HepG2 (cell line): ENCODE measurements at places on chromosomes 7 and 10. TPM values are rescaled to one million over a fixed set of nuclear protein-coding genes. Genes with fewer than 3 reads are reported as not detected.

DNA sequence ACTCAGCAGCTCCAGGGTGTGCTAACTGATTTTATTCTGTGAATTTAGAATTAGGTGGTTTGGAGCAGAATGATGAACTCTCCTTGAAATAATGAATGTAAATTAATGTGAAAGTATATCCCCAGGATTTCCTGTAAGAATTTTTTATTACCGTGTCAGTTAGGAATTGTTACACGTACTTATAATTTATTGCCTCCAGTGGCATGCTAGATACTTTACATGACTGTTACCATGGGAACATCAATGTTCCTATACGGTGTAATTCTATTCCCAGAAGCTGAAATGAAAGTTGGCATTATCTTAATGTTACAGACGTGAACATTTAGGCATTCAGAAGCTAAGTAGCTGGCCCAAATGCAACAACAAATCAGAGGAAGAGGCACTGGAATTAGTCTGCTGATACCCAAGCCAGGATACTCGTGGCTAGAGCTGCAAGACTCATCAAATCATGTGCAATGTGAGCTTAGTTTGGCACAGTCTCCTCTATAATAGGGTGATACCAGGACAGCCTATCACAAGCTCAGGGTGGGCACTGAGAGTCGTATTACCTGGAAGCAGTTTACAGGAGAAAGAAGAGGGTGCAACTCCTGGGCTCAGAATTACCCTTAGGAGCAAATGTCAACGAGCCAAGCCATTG is 30.0 kb upstream of the PRKAR2B start:
- no peak for DNase-seq
- no peak overlapping the region for H3K4me3 ChIP-seq
- H3K27ac ChIP-seq = no peak overlapping the region
- no peaks in the 10 kb centered on the region for H3K27me3 ChIP-seq
- no peaks in the 10 kb centered on the region for H3K36me3 ChIP-seq

DNA sequence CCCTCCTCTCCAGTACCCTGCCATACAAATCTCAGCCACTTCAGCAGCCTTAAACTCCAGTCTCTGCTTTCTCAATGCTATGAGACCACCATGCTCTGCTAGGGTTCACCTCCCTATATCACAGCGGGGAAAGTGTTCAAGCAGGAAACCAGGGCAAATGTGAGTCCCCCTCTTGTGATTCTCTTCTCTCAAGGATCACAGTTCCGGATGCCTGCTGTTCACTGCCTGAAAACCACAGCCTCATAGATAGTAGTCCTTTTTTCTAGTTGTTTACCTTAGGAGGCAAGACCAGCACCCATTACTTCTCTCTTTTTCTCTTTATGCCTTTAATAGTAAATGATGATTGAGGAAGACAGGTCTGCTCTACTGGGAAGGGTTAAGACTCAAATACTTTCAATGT is 100.8 kb downstream of the SGMS1 start:
- no peaks in the 10 kb centered on the region for H3K4me1 ChIP-seq
- H3K27me3 ChIP-seq = no peaks in the 10 kb centered on the region
- no peaks in the 10 kb centered on the region for H3K36me3 ChIP-seq
- no peak overlapping the region for H3K4me3 ChIP-seq
- H3K27ac ChIP-seq = no peak overlapping the region

DNA sequence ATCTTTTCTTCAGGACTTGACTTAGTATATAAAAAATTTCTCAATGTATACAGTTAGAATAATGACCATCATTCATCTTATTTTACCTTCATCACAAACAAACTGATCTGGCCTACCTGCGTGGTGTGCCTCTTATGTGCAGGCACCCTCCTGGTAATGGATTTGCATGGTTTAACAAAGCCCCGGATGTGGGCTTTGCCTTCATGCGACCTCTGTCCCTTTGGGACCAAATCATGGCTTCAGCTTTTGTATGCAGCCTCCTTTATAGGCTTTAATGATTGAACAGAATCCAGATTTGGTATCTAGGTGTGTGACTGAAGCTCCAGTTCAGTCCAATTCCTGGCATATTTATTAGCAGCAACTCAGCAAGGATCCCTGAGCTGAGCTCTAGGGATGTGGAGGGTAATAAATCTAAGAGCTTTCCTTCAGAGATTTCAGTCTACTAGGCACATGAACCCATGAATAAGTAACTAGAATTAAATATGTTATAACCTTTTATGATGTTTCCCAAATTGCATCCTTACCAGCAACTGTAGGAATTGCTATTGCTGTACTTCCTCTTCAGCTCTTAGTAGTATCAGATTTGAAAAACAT is 256.9 kb downstream of the ABCA13 start:
- no peak for DNase-seq
- no peaks in the 10 kb centered on the region for H3K27me3 ChIP-seq
- H3K4me1 ChIP-seq = no peaks in the 10 kb centered on the region
- H3K27ac ChIP-seq = no peak overlapping the region
- no peak overlapping the region for H3K4me3 ChIP-seq

GRCh38 chr7:123004931-123005330 is 9.4 kb upstream of the TAS2R16 start:
- no peaks in the 10 kb centered on the region for H3K4me1 ChIP-seq
- no peak overlapping the region for H3K27ac ChIP-seq
- no peaks in the 10 kb centered on the region for H3K27me3 ChIP-seq
- H3K4me3 ChIP-seq = no peak overlapping the region
- no peak for DNase-seq
- H3K36me3 ChIP-seq = no peaks in the 10 kb centered on the region

GRCh38 chr7:84393786-84394185 is 199.2 kb upstream of the SEMA3A start:
- no peaks in the 10 kb centered on the region for H3K4me1 ChIP-seq
- H3K4me3 ChIP-seq = no peak overlapping the region
- H3K36me3 ChIP-seq = no peaks in the 10 kb centered on the region
- H3K27ac ChIP-seq = no peak overlapping the region

DNA sequence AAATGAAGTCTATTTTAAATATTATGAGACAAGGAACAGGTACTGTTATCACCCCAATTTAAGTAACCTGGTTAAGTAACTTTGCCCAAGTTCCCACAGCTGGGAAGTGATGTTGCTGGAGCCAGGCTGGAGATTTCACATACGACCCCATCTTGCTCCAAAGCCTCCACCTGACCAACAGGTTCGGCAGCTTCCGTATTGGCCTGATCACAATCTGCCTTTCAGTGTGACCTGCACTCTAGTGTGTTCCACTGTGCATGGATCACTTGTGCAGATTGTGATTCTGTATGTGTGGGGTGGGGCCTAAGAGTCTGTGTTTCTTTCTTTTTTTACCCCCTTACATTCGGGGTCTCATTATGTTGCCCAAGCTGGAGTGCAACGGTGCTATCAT is 66.1 kb downstream of the PRTFDC1 start:
- H3K4me3 ChIP-seq = no peak overlapping the region
- H3K27me3 ChIP-seq = no peaks in the 10 kb centered on the region
- no peak for DNase-seq
- H3K27ac ChIP-seq = no peak overlapping the region
- H3K36me3 ChIP-seq = no peaks in the 10 kb centered on the region
- H3K4me1 ChIP-seq = no peaks in the 10 kb centered on the region

DNA sequence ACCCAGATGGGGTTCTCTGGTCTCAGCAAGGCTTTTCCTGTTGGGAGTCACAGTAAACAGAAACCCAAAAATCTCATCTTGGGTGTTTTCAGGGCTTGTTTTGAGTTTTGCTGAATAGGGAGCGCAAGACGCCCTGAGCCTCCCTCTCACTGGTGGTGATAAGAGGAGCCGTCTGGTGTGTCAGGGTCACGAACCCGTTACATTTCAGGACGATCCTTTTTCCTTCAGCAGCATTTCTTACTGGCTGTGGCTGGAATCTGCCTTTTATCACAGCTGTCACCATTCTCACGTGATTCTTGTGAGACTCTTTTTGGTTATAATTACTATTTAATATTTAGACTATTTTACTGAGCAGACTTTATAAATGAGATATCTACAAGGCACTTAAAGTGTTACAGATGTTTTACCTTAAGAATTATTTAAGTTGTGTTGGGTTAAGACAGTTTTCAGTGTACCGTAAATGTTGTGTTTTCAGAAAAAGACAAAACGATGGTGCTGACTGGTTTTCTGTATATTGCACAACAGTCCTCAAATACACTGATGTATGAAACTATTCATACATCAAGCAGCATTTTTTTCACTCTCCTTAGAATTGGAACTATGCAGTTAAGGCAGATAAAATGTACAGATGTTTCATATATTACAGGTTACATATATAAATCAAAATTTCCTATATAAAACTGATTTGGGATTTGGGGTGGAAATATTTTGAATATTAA is 2.2 kb upstream of the GET4 start:
- DNase-seq = no peak
- peaks cover 31% of the 10 kb centered on the region for H3K36me3 ChIP-seq
- H3K4me3 ChIP-seq = no peak overlapping the region
- peaks cover 24% of the 10 kb centered on the region for H3K4me1 ChIP-seq
- no peaks in the 10 kb centered on the region for H3K27me3 ChIP-seq

- H3K27ac ChIP-seq = no peak overlapping the region
- DNase-seq = no peak
- H3K27me3 ChIP-seq = no peaks in the 10 kb centered on the region; the same call in 2 of the 3 replicates
- no peaks in the 10 kb centered on the region for H3K4me1 ChIP-seq
- H3K4me3 ChIP-seq = no peak overlapping the region
- no peaks in the 10 kb centered on the region for H3K36me3 ChIP-seq
These were observed 48.8 kb downstream of the PLPP4 start for GRCh38 chr10:120505866-120506265.

GRCh38 chr10:124665558-124665957 is 78.6 kb downstream of the FAM53B start:
- H3K27ac ChIP-seq = no peak overlapping the region
- H3K27me3 ChIP-seq = no peaks in the 10 kb centered on the region
- H3K4me3 ChIP-seq = no peak overlapping the region
- peaks cover 12% of the 10 kb centered on the region for H3K36me3 ChIP-seq
- no peaks in the 10 kb centered on the region for H3K4me1 ChIP-seq
- no peak for DNase-seq

- H3K4me3 ChIP-seq = no peak overlapping the region
- no peak overlapping the region for H3K27ac ChIP-seq
- no peaks in the 10 kb centered on the region for H3K4me1 ChIP-seq
- no peak for DNase-seq
- H3K36me3 ChIP-seq = no peaks in the 10 kb centered on the region
- H3K27me3 ChIP-seq = peaks cover 7% of the 10 kb centered on the region; the same call in 2 of the 3 replicates
These were observed 249.2 kb downstream of the SFMBT2 start for GRCh38 chr10:7161484-7162250.

GRCh38 chr10:19815731-19816410 is 361 bp upstream of the PLXDC2 start:
- H3K36me3 ChIP-seq = no peaks in the 10 kb centered on the region
- peaks cover 11% of the 10 kb centered on the region; the same call in 1 of the 2 replicates for H3K4me1 ChIP-seq
- H3K27me3 ChIP-seq = peaks cover 25% of the 10 kb centered on the region; the same call in 2 of the 3 replicates
- no peak for DNase-seq
- H3K27ac ChIP-seq = no peak overlapping the region

Gene TFPI2
- total RNA-seq = 0.22 and 0.24 TPM in 2 replicates

Gene NOS3
- 3.7 and 4.8 TPM in 2 replicates for total RNA-seq
